ENCODE measurements at places on chromosomes 5 and 9.

DNA sequence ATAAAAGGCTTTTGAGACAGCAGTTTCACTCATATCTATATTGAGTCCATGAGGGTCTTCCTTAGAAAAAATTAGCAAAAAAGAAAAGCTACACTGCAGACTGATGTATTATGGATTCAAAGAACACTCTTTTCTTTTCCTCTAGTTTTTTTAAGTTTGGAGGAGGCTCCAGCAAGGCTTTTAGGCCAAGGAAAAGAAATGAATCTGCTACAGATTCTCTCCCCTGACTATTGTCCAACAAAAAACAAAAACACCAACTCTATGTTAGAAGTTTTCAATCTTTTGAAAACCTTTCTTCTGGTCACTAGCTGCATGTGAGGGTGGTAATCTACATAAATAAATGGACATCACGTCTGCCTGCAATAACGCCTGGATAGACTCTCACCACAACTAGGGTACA lies 310.4 kb downstream of the ARL15 start:
- no peak for DNase-seq

DNA sequence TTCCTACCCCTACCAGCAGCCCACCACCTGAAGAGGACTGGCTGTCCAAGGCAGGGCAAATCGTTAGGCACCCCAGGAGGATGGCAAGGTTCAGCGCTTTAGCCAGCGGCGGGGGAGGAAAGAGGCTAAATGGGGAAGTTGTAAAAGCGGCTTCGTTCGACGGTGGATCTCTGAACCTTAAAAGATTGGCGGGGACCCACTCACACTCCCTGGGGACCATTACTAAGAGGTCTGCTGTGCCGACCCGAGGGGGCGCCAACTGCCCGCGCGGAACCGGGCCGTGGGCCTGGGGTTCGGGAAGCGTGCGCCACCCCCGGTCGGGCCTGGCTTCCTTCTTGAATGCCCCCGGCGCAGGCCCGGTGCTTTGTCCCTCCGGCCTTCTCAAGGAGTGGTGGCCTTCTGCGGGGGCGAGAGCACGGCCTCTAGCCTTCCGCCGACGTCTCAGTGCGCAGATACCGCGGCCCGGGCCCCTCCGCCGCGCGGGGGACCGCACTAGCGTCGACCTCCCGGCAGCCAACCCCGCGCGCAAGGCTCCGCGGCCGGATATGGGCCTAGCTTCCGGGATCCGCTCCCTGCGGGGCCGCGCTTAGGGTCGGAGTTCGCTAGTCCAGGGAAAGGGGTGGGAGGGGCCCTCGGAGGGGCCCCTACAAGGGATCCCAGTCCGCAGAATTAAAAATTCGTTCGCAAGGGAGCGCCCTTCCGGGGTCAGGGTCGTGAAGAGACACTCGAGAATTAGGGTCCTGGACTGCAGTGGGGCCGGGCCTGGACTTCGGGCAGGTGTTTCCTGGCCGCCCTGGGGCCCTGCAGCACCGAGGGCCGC lies 10.5 kb downstream of the NR2F1-AS1 start:
- no peak for DNase-seq

- no peak for DNase-seq
Observed at GRCh38 chr5:41843456-41844370, 26.5 kb downstream of the OXCT1 start.

- no peak for DNase-seq
Observed at GRCh38 chr5:135216471-135217343, 182.3 kb downstream of the MACROH2A1 start.

DNA sequence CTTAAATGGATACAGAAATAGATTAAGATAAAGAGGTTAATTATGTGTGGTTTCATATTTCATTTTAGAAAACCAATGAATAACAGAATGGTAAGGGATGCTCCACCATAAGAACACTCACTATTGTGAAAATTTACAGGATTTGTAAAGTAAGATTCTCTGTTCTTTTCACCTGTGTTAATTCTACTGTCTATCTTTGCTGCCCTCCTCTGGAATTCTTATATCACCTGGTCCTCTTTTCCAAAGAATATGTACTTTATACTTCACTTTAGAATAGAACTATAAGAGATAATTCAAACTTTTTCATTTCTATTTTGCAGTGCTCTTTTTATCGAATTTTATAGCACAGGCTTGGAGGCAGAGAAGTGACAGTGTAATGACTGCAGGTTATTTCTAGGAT lies 213.4 kb downstream of the LURAP1L start:
- no peak for DNase-seq

All from CD4-positive, alpha-beta T cell (primary cell).